LHCN-M2 (cell line): ENCODE measurements at places on chromosomes 12 and 14. TPM values are rescaled to one million over a fixed set of nuclear protein-coding genes. Genes with fewer than 3 reads are reported as not detected.

DNA sequence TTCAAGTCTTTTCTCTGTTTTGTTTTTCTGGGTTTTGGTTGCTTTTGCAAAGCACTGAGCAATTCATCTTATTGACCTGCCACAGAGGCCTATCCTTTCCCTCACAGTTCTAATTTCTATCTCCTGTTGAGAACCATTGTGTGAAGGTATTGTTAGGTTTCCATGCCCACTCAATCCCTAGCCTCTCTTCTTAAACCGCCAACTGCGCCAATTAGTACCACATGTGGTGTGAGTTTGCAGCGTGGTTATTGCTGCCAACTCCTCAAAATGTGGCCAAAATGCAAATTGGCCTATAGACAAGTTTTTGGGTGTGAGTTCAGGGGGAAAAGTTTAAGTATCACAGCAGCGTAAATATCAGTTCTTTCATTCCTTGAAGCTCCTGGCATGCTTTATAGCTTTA lies 232.6 kb downstream of the FLRT2 start:
- no peak for DNase-seq

GRCh38 chr14:101556131-101556530 lies 5.2 kb upstream of the DIO3 start:
- no peak for DNase-seq

The LMNTD1 gene
- not detected in 2 replicates for total RNA-seq

DNA sequence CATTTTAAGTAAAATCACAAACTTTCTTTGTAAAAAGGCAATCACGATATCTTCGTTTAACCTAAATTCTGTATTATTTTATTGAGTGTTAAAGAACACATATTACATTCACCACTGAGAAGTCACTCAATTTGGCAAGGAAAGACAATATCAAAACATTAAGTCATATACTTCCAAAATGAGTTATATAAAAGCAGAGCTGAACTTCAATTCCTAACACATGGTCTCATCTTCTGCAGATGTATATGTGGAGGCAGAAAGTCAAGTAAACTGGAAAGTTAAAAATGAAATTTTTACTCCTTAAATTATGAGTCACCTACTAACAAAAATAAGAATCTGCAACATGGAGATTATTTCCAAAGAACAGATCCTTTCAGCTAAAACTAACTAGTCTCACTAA lies 28.7 kb downstream of the BMAL2 start:
- DNase-seq = no peak

The GPHB5 gene
- total RNA-seq = not detected in 2 replicates

The SIX1 gene
- 156 and 183 TPM in 2 replicates for total RNA-seq

- peak; percentile 86 for DNase-seq
These were observed 2.4 kb upstream of the RNASE7 start for GRCh38 chr14:21039585-21040369.

GRCh38 chr12:53443955-53444354 lies 2.4 kb downstream of the PRR13 start:
- DNase-seq = no peak

GRCh38 chr12:19539836-19540235 lies 100.5 kb downstream of the AEBP2 start:
- no peak for DNase-seq
